ELR (cell line): ENCODE measurements at places on chromosomes 16 and 17.

GRCh38 chr17:29369831-29370735, 20.1 kb upstream of the TAOK1 start:
- peak; percentile 88 for DNase-seq

- no peak for DNase-seq
Observed at GRCh38 chr16:10787304-10787703, 31.3 kb downstream of the TVP23A start.

DNA sequence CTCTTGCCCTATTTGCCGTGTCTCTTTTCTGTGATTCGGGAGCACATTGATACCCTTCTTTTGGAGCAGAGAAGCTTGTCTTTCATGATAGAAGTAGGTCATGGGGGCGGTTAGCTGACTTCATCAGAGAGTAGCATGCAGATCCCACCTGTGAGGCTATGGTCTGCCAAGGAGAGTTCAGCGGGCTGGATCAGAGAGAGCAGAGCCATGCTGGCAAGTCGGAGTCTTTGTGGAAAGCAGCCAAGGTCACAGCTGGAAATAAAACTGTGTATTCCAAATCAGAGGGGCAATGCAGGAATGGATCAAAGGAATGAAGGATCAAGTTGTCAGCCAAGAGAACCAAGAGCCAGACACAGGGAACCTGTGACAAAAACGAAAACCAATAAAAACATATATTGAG, 595.9 kb downstream of the WWOX start:
- DNase-seq: no peak

- no peak for DNase-seq
Observed at GRCh38 chr16:23058576-23058975, 90.7 kb downstream of the USP31 start.

DNA sequence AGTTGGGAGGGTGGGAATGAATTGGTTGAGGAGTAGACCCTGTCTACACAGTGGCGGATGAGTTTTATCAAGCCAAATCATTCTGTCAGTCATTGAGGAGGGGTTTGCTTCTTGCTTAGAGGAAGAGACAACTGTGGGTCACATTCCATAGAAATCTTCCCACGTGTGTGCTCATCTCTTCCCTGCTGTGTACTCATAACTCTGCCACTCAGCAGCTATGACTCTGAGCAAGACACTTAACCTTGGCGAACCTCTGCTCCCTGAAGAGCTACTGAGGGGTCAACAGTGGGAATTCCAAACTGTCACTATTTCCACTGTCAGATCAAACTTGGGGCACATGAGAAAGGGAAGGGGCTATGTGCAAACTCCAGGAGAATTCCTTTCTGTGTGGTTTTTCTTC, 72.6 kb upstream of the COX10 start:
- no peak for DNase-seq

DNA sequence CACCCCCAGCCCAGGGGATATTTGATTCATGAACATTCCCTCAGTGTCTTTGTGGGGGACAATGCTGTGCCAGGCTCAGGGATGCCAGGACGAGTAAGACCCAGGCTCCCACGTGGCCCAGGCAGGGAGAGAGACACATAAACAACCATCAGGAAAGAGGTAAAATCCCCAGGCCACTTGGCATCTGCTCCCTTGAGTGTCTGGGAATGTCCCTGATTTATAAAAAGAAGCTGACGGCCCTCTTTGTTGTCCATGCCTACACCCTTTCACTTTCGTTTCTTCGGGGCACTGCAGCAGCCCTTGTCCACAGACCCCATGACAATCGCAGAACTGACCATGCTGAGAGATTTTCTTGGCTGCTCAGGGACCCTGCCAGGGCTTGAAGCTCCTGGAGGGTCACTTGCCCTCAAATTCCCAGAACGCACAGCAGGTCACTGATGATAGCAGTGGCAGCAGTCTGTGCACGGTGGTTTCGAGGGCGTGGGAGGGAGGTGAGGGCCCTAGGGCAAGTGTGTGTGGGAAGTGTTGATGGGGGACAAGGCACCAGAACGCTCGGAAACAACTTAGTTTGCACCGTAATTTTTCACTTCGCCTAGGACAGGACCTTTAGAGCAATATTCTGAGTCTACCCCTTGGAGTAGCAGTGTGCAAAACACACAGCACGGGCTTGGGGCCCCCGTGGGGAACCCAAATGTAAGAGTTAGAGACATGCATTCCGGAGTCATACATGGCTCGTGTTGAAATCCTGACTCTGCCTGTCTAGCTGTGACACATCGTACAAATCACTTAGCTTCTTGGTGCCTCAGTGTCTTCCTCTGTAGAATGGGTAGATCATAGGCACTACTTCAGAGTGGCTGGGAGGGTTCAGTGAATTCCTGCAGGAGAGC, 4.7 kb downstream of the NOD2 start:
- DNase-seq: peak; percentile 56

DNA sequence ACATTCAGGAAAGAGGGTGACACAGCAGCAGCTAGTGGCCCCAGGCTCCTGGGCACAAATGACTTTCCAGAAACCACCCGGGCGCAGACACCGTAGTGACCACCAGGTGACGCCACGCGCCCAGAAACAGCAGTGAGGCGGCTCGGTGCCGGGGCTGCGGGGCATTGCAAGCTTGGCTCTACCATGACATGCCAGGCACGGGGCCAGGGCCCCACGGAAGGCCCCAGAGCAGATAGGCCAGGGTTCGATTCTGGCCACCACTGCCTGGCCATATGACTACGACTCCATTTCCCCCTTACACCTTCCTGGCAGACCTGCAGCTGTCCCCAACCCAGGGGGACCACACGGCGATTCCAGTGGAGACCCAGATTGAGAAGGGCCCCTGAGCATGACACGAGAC, 6.7 kb downstream of the RHBDF1 start:
- DNase-seq: peak; percentile 78

DNA sequence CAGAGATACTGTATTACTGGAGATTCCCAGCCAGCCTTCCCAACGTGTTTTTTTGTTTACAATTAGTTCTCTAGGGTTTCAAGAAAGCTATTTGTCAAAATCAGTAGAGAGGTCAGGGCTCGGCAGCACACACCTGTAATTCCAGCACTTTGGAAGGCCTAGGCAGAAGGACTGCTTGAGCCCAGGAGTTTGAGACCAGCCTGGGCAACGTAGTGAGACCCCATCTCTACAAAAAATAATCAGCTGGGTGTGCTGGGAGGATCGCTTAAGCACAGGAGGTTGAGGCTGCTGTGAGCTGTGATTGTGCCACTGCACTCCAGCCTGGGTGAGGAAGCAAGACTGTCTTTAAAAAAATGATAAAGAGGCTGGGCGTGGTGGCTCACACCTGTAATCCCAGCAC, 19.4 kb downstream of the CBX1 start:
- DNase-seq: no peak

DNA sequence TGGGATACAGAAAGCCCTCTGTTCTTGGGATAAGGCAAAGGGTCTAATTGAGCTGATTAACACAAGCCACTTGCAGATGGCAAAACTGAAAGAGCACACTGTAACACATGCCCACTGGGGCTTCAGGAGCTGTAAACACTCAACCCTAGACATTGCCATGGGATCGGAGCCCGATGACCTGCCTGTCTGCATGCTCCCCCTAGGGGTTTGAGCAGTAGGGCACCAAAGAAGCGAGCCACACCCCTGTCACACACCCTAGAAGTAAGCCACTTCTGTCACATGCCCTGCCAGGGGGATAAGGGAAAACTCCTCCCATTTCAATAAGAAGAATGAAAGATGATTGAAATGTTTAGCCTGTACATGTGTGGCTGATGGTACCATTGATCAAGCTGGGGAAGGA, 81.3 kb upstream of the IRX6 start:
- no peak for DNase-seq

- DNase-seq: peak; percentile 84
Observed at GRCh38 chr16:47037746-47038458, 64.4 kb upstream of the DNAJA2 start.

GRCh38 chr17:5715478-5715877, 131.2 kb upstream of the NLRP1 start:
- no peak for DNase-seq

- peak; percentile 71 for DNase-seq
Observed at GRCh38 chr17:59830007-59830630, 62.6 kb downstream of the TUBD1 start.

GRCh38 chr17:55274355-55275255, 9.8 kb downstream of the HLF start:
- no peak for DNase-seq

- peak; percentile 19 for DNase-seq
Observed at GRCh38 chr17:58219789-58220183, 731 bp upstream of the MKS1 start.

DNA sequence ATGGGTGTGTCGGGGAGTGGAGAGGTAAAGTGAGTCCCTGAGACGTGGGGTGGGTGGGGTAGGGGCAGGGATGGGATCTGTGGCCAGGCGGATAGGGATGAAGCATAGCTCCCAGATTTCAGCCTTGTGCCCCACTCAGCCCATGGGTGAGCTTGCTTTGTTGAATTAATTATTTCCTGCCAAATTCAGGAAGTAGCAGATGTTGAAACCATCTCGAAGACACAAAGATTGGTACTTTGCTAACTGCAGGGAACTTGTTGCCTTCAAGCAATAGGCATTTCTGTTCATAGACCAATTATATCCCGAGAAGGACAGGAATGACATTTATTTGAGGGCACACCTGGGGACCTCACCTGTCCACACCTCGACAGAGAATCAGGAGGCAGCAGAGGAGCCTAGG, 11.0 kb upstream of the C16orf74 start:
- no peak for DNase-seq

DNA sequence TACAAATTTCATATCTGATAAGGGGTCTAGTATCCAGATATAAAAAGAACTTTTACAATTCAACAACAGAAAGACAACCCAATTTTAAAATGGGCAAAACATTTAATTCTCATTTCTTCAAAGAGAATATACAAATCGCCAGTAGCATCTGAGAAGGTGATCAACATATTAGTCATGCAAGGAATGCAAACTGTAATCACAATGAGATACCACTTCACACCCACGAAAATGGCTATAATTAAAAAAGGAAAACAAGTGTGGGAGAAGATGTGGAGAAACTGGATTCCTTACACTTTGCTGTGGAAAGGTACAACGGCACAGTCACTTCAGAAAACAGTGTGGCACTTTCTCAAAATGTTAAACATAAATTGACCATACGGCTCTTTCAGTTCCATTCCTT, 168.2 kb downstream of the VPS53 start:
- peak; percentile 18 for DNase-seq

GRCh38 chr16:30000735-30001631, 4.9 kb downstream of the INO80E start:
- no peak for DNase-seq

DNA sequence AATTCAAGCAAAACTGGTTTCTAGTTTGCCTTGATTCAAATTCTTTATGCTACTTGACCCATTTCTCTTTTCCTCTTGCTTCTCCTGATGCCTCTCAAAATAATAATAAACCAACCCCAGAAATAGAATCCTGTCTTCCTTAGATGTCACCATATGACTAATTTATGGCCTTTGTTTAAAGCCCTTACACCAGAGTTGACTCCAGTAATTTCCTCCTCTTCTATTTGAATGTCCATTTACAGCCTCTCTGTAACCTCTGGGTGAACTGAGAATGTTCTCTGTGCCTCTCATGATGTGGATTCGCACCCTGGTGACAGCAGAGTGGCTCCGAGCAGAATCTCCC, 31.5 kb downstream of the ZFHX3 start:
- no peak for DNase-seq

- DNase-seq: no peak
Observed at GRCh38 chr16:47817048-47817447, 338.7 kb downstream of the ABCC12 start.

GRCh38 chr17:47959825-47960655, 2.4 kb upstream of the PRR15L start:
- DNase-seq: no peak

- peak; percentile 23 for DNase-seq
Observed at GRCh38 chr17:13750816-13751793, 149.4 kb upstream of the HS3ST3A1 start.

- no peak for DNase-seq
Observed at GRCh38 chr16:66668777-66669444, 27.6 kb downstream of the CMTM4 start.

- DNase-seq: peak; percentile 11
Observed at GRCh38 chr17:28247671-28248555, 71.1 kb upstream of the TMEM97 start.

DNA sequence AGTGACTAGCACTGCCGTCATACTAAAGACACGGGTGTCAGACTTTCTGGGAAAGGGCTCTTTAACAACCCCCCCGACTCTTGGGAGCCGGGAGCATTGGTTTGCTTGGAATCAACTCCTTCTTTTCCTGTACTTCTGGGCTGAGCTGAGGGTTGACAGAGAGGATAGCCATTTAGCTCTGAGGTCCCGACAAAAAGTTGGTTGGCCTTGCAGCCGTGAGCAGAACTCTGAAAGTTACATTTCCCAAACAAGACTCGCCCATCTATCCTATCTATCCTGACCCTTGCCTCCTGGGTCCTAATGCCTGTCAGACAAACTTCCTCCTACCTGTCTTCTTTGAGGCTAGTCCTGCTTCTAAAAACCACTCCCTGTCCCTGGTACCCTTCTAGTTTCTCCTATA, 460.8 kb upstream of the TOM1L1 start:
- no peak for DNase-seq

- DNase-seq: no peak
Observed at GRCh38 chr16:30416624-30417528, 9.5 kb downstream of the ZNF771 start.

- no peak for DNase-seq
Observed at GRCh38 chr16:64882078-64882784, 239.6 kb downstream of the CDH11 start.

- no peak for DNase-seq
Observed at GRCh38 chr16:68403704-68404103, 44.6 kb downstream of the SMPD3 start.

DNA sequence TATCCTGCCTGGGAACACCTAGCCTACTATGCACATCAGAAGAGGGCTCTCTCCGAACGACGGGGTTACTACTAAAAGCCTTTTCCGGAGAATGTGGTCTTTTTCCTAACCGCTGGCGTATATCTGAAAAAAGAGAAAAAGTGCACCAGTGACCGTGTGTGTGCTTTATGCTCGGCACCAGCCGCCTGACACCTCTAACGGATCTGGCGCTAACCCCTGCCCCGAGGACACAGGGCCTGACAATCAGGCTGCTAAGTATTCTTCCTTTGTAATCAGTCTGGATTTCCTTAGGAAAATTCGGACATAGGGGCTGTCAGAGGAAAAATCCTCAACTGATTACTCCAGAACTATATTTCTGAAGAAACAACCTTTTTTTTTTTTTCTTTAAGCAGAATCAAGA, 13.4 kb upstream of the ITGAE start:
- DNase-seq: no peak

GRCh38 chr16:88878967-88879787, 12.7 kb upstream of the PABPN1L start:
- DNase-seq: no peak

- no peak for DNase-seq
Observed at GRCh38 chr17:33977729-33978514, 277.2 kb upstream of the CCL2 start.
